ENCODE measurements at places on chromosomes 7 and 10.

GRCh38 chr7:4707980-4708411 is 25.9 kb downstream of the FOXK1 start:
- DNase-seq, result no peak

GRCh38 chr7:50555594-50556140 is 9.5 kb downstream of the DDC start:
- no peak for DNase-seq

GRCh38 chr10:200405-200804 is 65.2 kb downstream of the ZMYND11 start:
- DNase-seq, result no peak

- DNase-seq, result no peak
Measured at GRCh38 chr10:114957122-114957521, 19.1 kb downstream of the TRUB1 start.

- DNase-seq, result no peak
Measured at GRCh38 chr7:123864012-123864411, 19.0 kb downstream of the HYAL4 start.

DNA sequence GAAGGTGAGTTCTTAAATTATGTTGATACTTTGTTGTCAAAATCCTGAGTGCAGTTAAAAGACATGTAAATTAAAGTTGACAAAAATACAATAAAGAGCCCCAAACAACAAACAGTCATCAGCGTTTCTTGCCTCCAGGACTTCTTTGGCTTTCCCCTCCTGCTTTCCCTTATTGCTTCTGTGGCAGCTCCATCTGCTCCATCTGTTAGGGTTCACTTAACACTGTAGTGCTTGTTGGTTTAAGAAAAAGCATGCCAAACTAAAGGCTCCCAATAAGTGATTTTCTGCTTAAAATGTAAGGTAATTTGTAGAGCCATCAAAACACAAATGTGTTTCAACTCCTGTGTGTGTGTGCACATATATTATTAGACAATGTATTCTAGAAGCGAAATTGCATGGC is 254.3 kb upstream of the GNAI1 start:
- DNase-seq, result no peak

DNA sequence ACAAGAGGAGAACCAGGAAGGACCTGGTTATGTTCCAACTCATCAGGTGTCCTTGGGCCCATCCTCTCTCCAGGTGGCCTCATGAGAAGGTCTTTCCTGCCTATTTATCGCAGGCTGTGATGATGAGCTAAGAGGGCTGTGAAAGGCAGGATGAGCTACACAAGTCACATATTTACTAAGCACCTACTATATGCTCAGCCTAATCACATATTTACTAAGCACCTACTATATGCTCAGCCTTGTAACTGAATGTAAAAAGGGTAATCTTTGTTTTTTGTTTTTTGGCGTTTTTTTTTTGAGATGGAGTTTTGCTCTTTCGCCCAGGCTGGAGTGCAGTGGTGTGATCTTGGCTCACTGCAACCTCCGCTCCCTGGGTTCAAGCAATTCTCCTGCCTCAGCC is 44.2 kb upstream of the NPFFR1 start:
- DNase-seq, result no peak

DNA sequence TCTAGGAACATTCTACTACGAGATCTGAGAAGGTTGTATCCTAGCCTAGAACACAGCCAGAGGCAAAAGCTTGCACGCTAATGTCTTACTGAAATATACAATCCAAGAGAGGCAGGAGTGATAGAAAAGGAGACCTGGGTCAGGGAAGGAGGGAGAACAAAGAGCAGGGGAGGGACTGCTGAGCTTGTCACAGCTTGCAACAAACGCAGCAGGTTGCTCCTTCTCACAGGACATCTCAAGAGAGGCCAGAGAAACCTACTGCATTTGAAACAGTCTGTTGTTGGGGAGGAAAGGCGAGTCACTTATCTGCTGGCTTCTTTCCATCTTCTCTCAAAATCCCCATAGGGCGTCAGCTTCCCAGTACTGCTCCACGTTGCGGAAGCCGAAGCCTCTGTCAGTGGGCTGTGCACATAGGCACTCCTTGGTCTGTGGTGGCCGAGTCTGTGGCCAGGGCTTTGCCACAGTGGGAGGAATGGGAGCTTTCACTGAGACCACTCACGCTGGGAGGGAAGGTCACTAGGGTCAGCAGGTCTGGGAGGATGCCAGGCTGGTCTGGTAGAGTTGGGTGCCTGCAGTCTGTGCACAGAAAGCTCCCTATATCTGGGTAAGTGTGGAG is 25.8 kb upstream of the GPNMB start:
- DNase-seq, result no peak

GRCh38 chr7:81789406-81790119 is 19.7 kb upstream of the HGF start:
- no peak for DNase-seq

DNA sequence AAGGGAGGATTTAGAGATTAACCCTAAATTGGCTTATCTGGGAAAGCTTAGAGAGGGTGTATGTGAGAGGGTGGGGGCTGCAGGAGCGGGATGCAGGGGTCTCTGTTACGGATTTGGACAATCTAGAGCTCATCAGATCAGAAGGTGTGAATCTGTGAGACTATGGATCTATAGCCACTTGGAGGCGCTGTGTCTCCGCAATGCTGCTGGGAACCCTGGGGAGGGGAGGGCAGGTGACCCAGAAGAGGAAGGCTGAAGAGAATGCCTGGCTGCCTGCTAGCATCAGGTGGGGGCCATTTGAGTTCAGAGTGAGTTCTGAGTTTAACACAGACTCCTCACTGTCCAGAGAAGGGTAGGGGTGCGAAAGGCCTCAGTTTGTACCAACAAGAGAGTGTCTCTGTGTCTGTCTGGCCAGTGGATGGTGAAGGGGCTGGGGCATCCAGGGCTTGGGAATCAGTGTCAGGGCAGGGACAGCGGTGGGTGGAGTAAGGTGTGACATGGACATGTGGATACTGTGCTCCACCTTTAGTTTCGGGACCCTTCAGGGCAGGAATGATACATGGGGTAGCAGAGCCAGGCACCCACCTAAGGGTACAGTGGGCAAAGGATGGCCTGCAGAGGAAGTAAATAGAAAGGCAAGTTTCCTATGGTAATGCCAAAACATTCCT is 187.3 kb upstream of the PRSS58 start:
- peak; percentile 57 for DNase-seq

DNA sequence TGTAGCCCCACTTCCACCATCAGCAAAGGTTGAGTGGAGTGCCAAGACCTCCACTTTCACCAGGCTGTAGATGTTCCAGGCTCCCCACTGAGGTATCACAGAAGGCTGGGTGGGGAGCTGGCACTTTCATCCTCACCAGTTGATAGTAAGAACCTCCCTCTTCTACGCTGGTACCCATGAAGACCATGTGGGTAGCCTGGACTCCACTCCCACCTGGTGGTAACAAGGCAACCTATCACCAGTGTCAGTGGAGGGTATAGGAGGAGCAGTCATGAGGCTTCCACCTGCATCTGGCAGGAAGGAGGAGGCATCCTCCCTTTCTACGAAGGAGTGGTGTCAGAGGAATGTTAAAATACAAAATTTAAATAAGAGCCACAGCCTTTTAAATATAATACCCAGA is 4.4 kb downstream of the SMIM30 start:
- no peak for DNase-seq

DNA sequence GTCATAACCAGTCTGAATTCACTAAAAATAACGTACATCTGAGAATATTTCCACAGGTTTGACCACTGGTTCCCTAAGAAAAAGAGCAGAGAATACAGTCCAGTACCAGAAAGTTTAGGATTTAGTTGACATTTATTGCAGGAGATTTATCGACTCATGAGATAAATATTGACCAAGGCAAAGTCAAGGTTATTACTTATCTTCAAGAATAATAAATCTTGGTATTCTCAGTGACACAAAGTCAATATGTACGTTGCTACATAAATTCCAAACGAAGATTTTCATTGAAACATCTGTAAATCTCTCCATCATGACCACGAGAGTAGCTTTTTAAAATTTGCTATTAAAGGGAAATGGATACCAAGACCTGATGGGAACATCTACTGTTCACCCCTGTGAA is 39.4 kb upstream of the GRB10 start:
- no peak for DNase-seq

DNA sequence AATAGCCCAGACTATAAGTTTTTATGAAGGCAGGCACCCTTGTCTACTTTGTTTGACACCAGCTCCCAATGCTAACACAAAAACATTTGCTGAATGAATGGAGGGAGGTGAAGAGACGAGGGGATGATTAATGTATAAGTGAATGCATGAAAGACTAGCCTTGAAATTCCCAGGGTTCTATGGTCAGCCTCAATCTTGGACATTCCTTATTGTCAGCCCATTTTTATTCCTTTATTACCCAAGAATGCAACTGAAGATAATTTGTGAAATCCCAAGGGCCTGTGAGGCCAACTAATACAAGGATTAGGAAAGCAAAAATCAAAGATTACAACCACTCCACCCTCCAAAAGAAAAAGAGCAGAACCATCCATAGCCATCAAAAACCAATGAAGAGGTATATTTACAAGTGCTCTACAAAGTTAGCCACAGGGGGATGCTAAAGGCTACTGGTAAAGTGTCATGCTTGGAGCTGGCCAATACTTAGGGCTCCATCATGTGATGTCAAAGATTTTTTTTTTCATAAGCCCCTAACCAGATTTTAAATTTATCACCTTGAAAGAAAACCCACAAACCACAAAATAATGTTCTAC is 40.0 kb upstream of the ASAH2 start:
- DNase-seq, result no peak

DNA sequence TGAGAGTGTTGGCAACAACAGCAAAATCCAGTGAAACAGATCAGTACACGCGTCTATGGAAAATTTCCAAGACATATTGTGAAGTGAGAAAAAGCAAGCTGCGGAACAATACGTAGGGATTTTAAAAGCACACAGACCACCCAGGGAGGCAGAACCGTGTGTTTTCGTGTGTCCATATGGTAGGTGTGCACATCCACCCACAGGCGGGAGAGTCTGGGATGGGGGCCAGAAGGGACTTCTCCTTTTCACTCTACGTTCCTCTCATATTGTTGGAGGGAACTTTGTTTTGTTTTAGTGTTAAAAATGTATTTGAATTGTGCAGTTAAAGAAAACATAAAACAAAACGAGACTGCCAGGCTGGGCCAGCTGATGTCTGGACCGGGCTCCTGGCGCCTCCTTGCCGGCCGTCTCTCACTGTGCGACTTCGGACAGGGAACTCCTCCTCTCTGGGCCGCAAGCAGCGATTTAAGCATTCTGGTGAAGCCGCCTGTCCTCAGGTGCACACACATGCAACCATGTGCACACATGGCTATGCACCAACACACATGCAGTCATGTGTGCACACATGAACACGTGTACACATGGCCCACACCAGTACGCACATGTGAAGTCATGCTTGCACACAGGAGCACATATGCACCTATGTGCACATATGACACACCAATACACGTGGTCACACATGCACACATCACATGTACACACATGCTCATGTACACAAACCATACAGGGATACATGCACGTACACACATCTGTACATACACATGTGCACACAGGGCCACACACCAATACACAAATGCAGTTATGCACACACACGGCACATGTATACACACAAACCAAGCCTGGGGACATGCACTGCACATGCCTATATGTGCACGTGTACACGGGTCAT is 141.1 kb downstream of the ELFN1 start:
- DNase-seq, result no peak

DNA sequence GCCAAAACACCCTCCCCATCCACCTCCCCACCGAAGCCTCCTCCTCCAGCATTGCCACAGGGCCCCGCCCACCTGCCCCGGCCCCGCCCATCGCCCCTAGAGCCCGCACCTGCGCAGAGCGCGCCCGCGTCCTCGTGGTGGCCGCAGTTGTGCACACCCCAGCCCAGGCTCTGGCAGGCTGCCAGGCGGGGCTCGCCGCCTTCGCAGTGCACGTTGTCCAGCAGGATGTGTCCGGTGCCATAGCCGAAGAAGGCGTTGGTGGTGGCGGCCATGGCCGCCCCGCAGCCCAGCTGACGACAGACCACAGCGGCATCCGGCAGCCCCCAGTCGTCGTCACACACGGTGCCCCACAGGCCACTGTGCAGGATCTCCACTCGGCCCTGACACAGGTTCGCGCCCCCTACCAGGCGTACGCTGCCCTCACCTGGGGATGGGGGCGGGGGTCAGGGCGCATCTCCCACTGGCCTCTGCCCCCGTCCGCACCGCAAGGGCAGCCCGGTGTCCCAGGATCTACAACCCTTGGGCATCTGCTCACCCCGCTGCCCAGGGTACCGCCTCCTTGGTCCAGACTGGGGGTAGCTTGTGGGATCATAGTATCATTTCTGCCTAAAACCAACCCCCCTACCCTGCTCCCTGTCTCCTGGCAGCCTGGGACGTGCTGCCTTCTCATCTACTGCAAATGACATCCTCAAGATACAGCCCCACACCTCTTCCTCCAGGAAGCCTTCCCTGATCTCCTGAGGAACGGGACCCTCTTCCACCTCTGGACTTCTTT is 11.9 kb downstream of the SSC4D start:
- DNase-seq, result peak; percentile 91

DNA sequence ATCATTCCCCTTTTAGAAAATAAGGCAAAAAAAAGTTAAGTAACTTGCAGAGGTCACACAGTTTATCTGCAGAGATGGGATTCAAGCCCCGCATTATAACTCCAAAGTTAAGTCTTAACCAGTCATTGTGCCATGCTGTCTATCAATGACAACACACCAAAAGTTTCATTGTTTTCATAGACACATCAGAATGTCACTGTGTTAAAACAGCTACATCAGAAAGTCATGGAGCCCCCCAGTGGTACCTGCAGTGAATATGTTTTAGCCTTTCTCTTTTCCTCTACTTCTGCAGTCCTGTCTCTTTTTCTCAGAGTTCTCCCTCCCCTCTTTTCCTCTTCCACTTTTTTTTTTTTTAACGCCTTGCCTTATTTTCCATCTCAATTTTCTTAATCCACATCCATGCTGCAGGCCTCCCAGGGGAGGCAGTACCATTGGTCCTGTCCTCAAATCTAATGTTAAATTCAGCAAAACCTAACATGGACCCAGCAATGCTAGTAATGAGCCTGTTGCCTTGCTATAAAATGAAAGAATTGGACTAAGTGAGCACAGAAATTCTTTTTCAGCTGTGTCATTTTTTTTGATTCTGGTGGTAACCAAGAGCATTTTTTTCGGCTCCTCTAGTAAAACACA is 3.8 kb upstream of the NRCAM start:
- peak; percentile 12 for DNase-seq

DNA sequence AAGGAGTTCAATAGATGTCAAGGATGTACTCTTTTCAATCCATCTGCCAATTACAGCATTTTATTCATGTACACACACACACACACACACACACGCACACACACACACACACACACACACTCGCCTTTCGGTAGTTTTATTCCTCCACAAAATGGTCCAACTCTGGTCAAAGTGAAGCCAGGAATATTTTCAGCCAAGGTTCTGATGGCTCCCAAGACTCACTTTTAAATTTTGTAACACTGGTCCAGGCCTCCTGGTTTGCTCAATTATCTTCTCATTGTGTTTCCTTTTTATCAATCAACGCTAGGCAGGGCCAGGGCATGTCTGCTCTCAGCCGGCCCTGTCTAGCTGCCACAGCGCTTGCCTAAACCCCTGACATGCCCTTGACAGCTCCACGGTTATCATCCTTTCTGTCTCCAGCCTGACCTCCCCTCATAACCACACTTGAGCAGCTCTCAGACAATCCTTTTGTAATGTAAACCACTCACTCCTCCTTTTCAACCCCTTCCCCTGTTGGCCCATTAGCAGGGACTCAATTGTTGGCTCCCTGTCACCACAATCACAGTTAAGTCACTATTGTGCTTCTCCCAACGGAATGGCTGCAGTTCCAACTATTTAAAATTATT is 115.1 kb downstream of the ICA1 start:
- no peak for DNase-seq
